Stimulated activated CD8-positive, alpha-beta memory T cell treated with anti-CD3 and anti-CD28 coated beads, Interleukin-2, amount 100 ng/mL, for 1 hour (primary cell): ENCODE measurements at places on chromosomes 2 and 18.

DNA sequence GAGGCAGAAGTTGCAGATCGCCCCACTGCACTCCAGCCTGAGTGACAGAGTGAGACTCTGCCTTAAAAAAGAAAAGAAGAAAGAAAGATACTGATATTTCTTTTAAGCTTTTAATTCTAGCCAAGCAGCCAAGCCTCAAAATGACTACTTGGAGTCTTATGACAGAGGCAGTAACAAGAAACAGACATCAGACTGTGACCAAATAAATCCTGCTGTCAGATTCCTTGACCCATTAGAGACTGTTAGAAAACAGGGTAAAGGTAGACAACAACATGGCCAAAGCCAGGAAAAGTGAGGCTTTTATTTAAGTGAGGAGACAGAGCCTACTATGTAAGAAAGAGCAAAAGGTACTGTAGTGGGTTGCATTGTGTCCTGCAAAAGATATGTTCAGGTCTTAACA is 83.4 kb upstream of the NARS1 start:
- DNase-seq = no peak

- DNase-seq = no peak
Observed at GRCh38 chr2:44801841-44802776, 139.4 kb upstream of the SIX3 start.

GRCh38 chr2:74822771-74823566 is 11.0 kb upstream of the HK2 start:
- no peak for DNase-seq

DNA sequence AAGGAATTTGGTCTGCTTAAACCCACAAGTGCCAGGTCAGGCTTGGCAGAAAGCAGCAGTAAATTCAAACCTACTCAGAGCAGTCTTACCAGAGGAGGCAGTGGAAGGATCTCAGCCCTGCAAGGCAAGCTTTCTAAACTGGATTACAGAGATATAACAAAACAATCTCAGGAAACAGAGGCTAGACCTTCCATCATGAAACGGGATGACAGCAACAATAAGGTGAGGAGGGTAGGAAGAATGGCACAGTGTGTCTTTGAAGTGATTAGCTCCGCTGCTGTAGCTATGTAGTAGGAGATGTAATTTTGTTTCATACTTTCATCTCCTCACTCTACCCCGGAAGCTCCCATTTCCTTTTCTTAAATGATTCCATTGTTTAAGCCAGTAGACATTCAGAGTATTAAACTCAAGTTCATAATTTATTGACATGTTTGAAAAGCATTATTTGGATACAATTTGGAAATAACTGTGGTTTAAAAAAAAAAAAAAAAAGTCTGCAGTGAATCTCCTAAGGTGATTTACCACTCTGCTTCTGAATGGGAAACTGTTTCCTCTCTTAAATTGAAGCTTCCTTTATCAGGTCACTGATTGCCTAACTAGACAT is 29.4 kb upstream of the DYSF start:
- no peak for DNase-seq

GRCh38 chr2:68134554-68134953 is 23.1 kb upstream of the PNO1 start:
- no peak for DNase-seq

- DNase-seq = no peak
Observed at GRCh38 chr2:44852594-44852993, 88.9 kb upstream of the SIX3 start.

DNA sequence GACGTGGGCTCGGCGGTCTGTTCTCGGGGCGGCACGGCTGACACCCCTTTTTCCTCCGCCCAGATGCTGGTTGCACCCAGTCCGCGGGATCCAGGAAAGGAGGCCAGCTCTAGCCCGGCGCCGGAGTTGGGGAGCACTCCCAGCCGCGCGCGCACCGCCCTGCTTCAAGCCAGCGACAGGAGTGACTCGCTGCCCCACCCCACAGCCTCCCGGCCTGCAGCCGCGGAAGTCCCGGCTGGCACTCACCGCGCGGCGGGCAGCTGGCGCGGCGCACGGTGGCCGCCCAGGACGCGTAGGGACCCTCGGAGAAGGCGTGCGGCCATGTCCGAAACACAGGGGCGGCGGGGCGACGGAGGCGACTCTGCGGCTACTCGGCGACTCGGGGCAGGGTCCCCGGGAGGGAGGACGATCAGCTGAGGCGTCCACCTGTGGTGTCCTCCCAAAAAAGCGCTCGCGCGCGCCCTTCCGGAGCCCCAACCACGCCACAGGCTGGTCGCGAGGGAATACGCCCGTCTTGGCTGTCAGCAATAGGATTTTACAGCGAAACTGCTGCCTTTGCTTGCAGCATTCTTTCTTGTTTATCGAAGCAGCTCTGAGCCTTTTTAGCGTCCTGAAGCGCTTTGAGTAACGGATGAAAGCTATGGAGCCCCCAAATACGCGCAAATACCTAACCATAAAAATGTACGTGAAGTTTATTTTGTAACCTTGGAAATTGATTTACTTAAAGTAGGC is at the start of gene ACADL:
TSS of gene ACADL (minus strand) at position 507 of the 732 bp plus-strand sequence. CDS start at position 323, 184 bp downstream.
- DNase-seq = no peak

DNA sequence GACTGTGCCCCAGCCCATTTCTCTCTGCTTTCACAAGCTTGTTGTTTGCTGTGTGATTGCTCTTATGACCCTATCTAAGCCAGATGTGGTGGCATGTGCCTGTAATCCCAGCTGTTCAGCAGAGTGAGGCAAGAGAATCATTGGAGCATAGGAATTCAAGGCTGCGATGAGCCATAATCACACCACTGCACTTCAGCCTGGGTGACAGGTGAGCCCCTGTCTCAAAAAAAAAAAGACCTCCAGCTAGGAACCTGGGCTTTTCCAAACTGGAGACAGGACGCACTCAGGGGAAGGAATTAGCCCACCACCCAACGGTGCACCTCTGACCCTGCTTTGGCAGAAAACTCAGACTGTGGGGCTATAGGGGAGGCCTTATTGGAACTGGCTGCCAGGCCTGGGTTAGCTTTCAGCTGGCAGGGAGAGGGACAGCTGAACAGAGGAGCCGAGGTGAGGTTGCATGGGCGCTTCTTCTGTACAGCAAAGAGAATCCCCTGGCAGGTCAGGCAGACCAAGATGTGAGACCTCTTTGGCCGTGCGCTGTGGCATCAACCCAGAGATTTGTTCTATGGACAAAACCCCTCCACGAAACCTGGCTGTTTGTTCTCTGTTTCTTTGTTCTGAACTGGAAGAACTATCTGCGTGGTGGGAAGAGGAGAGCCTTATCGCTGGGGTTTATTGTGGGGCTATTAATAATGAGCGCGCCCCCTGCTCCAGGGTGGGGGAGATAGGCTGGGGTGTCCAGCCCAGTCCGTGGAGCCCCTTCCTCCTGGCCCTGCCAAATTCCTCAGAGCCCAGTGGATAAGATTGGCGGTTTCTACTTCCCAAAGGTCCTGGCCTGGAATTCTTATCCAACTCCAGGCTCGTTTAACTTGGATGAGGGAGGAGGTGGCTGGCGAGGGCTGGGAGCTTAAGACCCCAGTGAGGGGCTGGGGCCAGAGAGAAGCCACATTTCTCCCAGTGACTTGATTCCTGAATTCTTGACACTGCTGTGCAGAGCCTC is 38.8 kb upstream of the SMAD7 start:
- no peak for DNase-seq

DNA sequence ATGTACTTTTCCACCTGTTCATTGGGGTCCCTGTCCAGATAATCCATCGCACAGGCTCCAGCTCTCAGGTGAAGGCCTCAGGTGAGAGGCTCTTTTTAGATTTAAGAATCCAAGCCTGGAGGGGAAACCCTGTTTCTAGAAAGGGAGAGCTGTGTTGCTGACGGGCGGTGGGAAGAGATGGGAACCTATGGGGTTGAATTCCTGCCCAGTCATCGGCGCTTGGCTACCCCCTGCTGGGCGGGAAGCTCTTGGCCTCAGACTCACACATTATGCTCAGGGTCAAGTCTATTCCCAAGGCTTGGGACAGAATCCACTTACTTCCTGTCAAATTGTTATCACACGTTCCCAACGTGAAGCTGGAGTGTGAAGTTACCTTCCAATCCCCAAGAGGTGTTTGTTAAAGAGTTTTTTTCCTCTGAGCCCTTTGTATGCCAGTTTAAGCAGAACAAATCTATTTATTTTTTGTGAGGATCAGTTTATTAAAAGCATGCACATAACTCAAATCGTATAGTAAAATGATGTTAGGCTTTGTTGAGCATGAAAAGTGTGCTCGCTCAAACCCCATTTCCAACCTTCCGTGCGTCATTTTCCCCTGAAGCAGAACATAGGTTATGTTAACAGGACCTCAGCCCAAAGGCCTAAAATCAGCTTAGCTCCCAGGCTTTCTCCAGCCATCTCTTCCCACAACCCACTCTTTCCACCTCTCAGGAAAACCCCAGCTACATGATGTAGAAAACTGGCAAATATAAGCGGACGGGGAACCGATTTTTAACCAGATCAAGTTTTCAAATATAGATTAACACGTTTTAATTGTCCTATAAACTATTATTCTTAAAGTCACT is 181.7 kb upstream of the ETAA1 start:
- no peak for DNase-seq

DNA sequence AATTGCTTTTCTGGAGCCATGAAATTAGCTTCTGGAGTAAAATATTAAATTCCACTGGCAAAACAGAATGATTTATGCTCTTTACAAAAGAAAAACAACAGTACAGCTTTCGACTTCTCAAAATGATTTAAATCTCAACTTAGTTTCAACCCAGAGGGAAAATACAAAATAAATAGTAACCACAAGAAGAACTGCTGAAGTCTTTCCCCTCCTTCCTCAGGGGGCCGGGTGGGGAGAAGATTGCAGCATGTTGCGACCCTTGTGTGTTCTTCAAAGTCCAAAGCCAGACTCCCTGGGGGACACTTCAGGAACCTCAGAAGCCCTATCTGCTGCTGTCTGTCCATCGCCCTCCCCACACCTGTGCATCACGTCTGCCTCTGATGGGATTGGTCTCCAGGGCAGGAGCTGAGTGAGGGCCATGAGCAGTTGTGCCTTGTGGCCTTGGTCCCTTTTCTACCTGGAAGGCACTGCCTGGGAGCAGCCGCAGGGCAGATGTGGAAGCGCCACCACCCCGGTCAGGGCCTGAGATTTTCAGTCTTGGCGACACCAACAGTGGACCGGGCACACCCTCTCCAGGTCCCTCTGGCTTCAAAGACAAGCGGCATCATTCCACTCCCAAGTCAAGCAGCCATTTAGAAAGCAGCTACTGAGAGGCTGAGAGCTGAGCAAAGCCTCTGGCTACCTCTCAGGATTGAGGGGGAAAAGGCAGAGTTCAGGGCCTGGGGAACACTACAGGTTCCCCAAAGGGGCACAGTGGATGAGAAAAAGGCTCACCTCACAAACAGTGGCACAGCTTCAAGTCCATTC is 210.1 kb upstream of the RAB6C start:
- no peak for DNase-seq

- DNase-seq = no peak
Observed at GRCh38 chr2:180657054-180657453, 323.4 kb upstream of the UBE2E3 start.

GRCh38 chr2:150483532-150483931 is 3.9 kb downstream of the RND3 start:
- DNase-seq = no peak

DNA sequence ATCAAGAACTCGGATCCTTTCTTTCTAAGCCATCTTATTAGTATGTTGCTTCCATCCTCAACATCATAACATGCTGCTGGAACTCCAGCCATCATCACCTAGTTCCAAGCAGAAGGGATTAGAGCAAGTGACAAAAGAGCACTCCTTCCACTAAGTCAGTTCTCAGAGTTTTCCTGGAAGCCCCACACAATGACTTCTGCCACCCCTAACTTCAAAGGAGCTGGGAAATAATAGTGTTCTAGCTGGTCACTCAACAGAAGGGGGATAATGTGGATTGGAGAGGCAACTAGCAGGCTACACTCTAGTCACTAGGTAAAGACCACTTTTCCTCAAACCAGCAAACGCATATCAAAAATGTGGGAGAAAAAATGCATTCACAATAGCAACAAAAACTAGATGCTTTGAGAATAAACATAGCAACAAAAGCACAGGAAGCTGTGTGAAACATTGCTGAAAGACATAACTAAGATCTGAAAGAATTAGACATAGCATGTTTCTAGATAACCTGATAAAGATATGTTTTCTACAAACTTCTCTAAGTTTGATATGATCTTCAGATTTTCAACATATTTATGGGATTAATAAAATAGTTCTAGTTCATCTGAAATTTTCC is 39.5 kb downstream of the COX7A2L start:
- DNase-seq = no peak

DNA sequence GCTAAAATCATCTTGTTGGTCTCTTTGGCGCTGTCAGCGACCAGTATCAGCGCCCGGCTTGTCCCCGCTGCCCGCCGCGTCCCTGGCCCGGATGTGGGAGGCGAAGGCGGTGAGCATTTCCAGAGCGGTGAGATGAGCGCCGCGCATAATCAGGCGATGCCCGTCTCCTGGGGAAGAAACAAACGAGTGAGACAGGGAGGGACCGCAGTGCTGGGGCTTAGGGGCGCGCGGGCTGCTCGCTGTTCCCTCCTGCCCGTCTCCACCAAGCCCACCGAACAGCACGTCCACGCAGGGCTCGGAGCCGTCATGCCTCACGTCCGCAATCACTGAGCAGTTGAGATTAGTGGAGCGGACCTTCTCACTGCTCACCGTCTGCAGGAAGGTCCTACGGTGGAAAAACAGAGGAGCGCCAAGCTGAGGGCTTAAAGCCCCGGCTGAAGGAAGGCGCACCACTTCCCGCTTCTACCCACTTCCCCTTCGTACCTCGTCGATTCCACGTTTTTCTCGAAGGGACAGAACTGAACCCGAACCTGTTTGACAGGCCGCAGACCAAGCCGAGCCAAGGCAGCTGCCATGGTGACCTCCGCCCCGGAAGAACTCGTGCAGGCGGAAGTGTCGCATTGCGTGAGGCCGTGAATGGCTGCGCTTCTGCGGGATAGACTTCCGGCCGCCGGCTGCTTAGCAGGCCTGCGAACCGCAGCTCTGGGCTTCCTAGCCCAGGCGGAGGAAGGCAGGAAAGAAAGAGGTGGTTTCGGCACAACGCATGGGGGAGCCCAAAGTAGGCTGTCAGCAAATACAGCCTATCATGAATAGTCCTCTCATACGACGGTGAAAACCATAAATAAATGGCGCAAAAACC is at the start of gene MRPL53:
TSS of gene MRPL53 (minus strand) at position 595 of the 859 bp plus-strand sequence. CDS start at position 575, 20 bp downstream.
- DNase-seq = peak; percentile 93

DNA sequence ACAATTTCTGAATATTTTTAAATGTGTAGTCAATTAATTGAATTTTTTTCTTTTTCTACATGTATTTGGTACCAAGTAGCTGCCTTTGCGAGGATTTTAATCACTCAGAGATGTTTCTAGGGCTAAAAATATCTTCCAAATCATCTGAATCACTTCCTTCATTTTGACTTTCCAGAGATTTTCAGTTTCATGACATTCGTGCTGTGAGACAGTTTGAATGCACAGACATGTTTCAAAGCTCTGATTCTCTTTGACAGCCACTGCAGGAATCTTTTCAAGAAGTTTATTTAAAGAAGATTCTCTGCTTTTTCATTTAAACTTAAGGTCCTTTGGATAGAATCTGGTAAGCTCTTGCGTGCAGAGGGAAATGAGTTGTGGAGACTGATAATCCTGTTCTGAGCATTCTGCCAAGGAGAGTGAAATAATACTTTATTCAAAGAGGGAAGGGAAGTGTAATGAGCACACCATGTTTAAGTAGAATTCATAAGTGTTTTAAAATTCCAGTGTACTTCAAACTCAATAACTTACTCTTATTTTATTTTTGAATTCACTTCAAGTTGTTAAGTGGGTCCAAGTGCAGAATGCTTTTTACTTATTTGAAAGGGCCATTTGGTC is 9.7 kb downstream of the CYBRD1 start:
- no peak for DNase-seq

- no peak for DNase-seq
Observed at GRCh38 chr2:219446101-219446504, 11.5 kb downstream of the SPEG start.
